ENCODE measurements at places on chromosomes 7 and 10.
A peak's percentile ranks its signal among the peaks of the same experiment; 100 is the strongest.

DNA sequence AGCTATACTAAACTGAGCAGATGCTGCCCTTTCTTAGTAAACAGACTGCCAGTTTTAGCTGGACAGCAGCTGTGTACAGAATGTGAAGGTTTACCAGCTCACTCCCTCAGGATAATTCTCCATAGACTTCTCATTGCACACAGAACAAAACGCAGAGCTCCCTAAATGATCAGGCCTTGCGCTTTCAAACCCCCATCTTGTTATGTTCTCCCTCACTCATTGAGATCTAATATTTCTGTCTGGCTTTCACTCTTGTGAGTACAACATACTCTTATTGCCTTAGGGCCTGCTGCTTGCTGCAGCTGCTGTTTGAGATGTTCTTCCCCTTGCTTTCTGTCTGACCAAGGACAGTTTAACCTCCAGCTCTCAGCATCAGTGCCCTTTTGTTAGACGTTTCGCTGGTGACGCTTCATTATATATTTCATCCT, 17.3 kb downstream of the VWDE start:
- H3K27ac ChIP-seq = no peak overlapping the region
- peaks cover 2% of the 10 kb centered on the region for H3K4me1 ChIP-seq
- H3K4me3 ChIP-seq = no peak overlapping the region

DNA sequence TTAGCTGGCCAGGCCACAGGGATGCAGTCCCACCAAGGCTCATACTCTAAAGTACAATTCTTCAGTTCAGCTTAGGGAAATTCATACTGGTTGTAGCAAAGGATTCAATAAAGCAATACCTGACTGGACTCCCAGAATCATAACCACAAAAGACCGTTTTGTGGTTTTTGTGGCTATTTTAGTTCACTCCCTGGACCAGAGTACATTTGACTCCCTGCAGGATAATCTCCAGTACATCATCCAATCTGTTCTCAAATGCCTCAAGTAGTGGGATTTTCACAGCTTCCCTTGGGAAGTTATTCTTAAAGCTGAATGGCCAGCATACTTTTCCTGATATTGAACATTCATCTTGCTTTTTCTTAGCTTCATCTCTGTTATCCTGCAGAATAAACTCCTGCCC, 29.3 kb upstream of the YAE1 start:
- no peak overlapping the region for H3K4me3 ChIP-seq
- no peak overlapping the region for H3K27ac ChIP-seq
- no peaks in the 10 kb centered on the region for H3K36me3 ChIP-seq

- peaks cover 9% of the 10 kb centered on the region for H3K4me1 ChIP-seq
- H3K36me3 ChIP-seq = no peaks in the 10 kb centered on the region
- no peak for DNase-seq
- no peak overlapping the region for H3K4me3 ChIP-seq
Measured at GRCh38 chr7:69678494-69679187, 80.4 kb downstream of the AUTS2 start.

DNA sequence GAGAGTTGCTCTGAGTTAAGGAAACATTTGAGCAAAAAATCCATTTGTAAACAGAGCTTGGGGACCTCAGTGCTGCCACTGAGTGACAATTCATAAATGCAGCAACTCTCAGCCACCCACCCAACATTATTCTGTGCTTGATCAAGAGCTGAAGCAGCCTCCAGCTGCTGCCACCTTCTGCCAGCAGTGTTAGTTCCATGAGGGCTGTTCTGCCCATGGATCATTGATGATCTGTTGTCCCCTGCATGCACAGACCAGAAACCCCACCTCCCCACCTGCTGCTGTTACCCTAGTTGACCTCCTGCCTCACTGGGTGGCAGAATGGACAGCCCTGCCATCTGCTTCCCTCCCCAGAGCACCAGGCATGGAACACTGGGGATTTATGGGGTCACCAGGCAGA, 305.4 kb downstream of the KCNMA1 start:
- no peak overlapping the region for H3K4me3 ChIP-seq
- no peaks in the 10 kb centered on the region for H3K27me3 ChIP-seq
- H3K27ac ChIP-seq = no peak overlapping the region
- no peak for DNase-seq
- H3K36me3 ChIP-seq = peaks cover 1% of the 10 kb centered on the region

- no peaks in the 10 kb centered on the region for H3K27me3 ChIP-seq
- H3K4me1 ChIP-seq = peaks cover 26% of the 10 kb centered on the region
- H3K4me3 ChIP-seq = no peak overlapping the region
- DNase-seq = no peak
- no peak overlapping the region for H3K27ac ChIP-seq
Measured at GRCh38 chr10:103980288-103980906, 13.5 kb downstream of the SLK start.

DNA sequence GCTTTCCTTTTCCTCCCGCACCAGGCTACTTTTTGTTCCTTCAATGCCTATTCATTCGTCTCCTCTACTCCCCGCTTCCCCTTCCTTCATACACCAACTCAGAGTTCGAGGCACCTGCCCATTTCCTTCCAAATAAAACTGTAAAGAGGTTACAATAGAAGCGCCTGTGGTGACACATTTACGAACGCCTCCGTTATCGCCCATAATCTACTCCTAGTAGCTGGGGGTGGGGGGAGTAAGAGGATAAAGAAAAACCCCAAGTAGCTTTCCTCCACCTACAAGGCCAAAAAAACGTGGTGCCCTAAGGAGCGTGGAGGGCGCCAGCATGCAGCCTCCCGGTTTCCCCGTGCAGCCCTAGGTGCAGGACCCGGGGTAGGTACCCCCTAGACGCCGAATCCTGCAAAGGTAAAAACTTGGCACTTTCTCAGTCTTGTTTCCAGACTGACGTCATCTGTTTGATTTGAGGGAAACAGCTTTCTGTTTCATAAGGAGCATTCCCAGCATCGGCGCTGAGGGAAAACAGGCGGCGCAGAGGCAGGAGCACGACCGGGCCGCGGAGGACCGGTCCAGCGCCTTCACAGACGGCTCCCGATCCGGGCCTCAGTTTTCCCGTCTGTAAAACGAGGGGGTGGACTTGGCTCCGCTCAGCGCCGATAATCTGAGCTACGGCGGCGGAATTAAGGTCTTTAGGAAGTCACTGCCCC, 922 bp downstream of the PPA1 start:
- H3K27ac ChIP-seq = peak overlapping the region; percentile 71
- no peaks in the 10 kb centered on the region for H3K27me3 ChIP-seq
- peaks cover 3% of the 10 kb centered on the region for H3K4me1 ChIP-seq
- no peaks in the 10 kb centered on the region for H3K36me3 ChIP-seq
- peak overlapping the region; percentile 95 for H3K4me3 ChIP-seq

DNA sequence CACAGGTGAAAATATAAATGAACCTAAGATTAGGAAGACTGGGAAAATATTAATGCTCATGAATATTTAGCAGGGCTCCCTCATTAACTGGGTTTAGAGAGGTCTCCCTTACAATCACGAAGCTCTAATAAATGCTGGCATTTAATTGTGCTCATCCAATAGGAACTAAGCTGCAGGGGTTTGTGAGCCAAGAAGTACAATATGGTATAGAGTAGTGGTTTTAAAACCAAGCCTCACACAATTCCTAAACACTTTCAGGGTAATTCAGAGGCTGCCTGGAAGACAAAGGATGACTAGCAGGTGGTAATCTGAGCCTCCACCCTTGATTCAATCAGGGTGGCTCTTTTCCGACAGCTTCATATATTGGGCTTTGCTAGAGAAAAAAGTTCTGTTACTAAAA, 103.3 kb downstream of the GPAM start:
- no peak overlapping the region for H3K4me3 ChIP-seq
- H3K27ac ChIP-seq = no peak overlapping the region
- H3K27me3 ChIP-seq = peaks cover 1% of the 10 kb centered on the region
- H3K36me3 ChIP-seq = no peaks in the 10 kb centered on the region
- no peaks in the 10 kb centered on the region for H3K4me1 ChIP-seq

DNA sequence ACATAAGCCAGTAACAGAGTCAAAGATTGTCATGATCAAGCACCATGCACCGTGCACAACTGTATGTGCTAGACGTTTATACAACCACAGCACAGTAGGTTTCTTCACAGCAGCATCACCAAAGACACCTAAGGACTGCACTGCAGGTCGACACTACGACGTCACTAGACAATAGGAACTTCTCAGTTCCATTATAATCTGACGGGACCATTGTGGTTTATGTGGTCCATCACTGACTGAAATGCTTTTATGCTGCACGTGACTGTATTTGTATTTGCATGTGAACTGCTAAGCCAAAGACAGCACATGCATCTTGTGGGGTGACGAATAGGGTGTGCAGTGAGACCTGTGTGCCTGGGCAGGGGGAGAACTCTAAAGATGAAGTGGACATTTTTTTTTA, 164.9 kb downstream of the PARD3 start:
- no peak for DNase-seq
- H3K27ac ChIP-seq = no peak overlapping the region
- H3K4me3 ChIP-seq = no peak overlapping the region
- no peaks in the 10 kb centered on the region for H3K4me1 ChIP-seq

GRCh38 chr7:23298141-23298881, 828 bp upstream of the MALSU1 start:
- H3K4me1 ChIP-seq = peaks cover 29% of the 10 kb centered on the region
- no peak for DNase-seq
- H3K27me3 ChIP-seq = peaks cover 1% of the 10 kb centered on the region

- no peaks in the 10 kb centered on the region for H3K36me3 ChIP-seq
- no peak overlapping the region for H3K27ac ChIP-seq
- H3K27me3 ChIP-seq = peaks cover 8% of the 10 kb centered on the region
- no peaks in the 10 kb centered on the region for H3K4me1 ChIP-seq
Measured at GRCh38 chr10:91597197-91597881, 35.5 kb downstream of the PPP1R3C start.

- peaks cover 3% of the 10 kb centered on the region for H3K27me3 ChIP-seq
- no peak for DNase-seq
- H3K4me3 ChIP-seq = no peak overlapping the region
- H3K36me3 ChIP-seq = no peaks in the 10 kb centered on the region
- no peak overlapping the region for H3K27ac ChIP-seq
- H3K4me1 ChIP-seq = peaks cover 3% of the 10 kb centered on the region
Measured at GRCh38 chr10:77245953-77246352, 391.7 kb downstream of the KCNMA1 start.

GRCh38 chr10:113005380-113005779, 55.3 kb downstream of the TCF7L2 start:
- DNase-seq = no peak
- peaks cover 9% of the 10 kb centered on the region for H3K27me3 ChIP-seq
- H3K27ac ChIP-seq = no peak overlapping the region
- H3K4me3 ChIP-seq = no peak overlapping the region

GRCh38 chr7:137209151-137209817, 134.2 kb downstream of the PTN start:
- no peaks in the 10 kb centered on the region for H3K27me3 ChIP-seq
- H3K4me1 ChIP-seq = no peaks in the 10 kb centered on the region
- no peak overlapping the region for H3K4me3 ChIP-seq
- H3K27ac ChIP-seq = no peak overlapping the region

GRCh38 chr10:129272866-129273650, 194.0 kb upstream of the MGMT start:
- DNase-seq = no peak
- no peak overlapping the region for H3K27ac ChIP-seq
- no peak overlapping the region for H3K4me3 ChIP-seq

GRCh38 chr7:107122486-107122911, 46.3 kb upstream of the HBP1 start:
- no peaks in the 10 kb centered on the region for H3K36me3 ChIP-seq
- no peak overlapping the region for H3K27ac ChIP-seq
- no peak for DNase-seq
- H3K4me1 ChIP-seq = peaks cover 13% of the 10 kb centered on the region

DNA sequence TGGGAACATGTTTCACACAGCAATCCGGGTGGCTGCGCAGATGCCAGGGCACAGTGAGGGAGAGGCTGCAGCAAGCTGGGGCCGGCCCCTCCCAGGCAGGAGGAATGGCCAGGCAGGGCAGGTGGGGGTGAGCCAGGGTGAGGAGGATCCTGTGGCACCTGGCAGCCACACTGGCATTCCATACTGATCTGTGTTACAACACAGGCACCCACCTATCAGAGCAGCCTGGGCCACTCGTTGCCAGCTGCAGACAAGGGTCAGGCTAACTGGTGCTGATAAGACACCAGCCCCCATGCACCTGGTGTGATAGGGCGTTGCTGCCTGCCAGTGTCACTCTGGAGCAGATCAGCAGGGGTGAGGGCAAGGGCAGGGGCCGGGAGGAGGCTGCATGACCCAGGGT, 16.6 kb upstream of the RET start:
- H3K36me3 ChIP-seq = no peaks in the 10 kb centered on the region
- no peak overlapping the region for H3K4me3 ChIP-seq
- H3K27ac ChIP-seq = no peak overlapping the region
- H3K27me3 ChIP-seq = peaks cover 18% of the 10 kb centered on the region
- H3K4me1 ChIP-seq = peaks cover 4% of the 10 kb centered on the region
- no peak for DNase-seq

DNA sequence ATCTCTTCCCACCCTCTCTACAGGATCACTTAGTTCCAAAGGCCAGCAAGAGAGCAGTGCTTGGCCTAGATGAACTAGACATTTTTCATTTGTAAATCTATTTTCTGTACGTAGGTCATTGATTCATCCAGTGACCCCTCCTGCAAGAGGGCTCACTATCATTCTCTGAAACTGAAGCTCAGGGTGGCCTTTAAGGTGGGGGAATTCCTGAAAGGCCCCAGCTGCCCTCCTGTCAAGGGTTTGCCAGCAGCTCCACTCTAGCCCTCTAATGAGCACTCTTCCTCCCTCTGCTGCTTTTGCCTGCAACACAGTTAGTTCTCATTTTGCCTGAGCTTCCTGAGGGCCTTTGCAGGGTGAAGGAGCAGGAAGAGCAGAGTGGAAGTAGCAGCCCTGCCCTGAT, 41.2 kb downstream of the LRRC18 start:
- H3K27ac ChIP-seq = no peak overlapping the region
- no peaks in the 10 kb centered on the region for H3K4me1 ChIP-seq
- H3K4me3 ChIP-seq = no peak overlapping the region
- H3K27me3 ChIP-seq = no peaks in the 10 kb centered on the region

- no peaks in the 10 kb centered on the region for H3K4me1 ChIP-seq
- no peaks in the 10 kb centered on the region for H3K36me3 ChIP-seq
- no peak for DNase-seq
- H3K27ac ChIP-seq = no peak overlapping the region
Measured at GRCh38 chr10:125093199-125093973, 67.0 kb downstream of the CTBP2 start.

GRCh38 chr7:69692611-69693010, 94.3 kb downstream of the AUTS2 start:
- H3K36me3 ChIP-seq = no peaks in the 10 kb centered on the region
- H3K4me3 ChIP-seq = no peak overlapping the region
- peaks cover 17% of the 10 kb centered on the region for H3K4me1 ChIP-seq
- DNase-seq = no peak
- H3K27me3 ChIP-seq = no peaks in the 10 kb centered on the region
- no peak overlapping the region for H3K27ac ChIP-seq

DNA sequence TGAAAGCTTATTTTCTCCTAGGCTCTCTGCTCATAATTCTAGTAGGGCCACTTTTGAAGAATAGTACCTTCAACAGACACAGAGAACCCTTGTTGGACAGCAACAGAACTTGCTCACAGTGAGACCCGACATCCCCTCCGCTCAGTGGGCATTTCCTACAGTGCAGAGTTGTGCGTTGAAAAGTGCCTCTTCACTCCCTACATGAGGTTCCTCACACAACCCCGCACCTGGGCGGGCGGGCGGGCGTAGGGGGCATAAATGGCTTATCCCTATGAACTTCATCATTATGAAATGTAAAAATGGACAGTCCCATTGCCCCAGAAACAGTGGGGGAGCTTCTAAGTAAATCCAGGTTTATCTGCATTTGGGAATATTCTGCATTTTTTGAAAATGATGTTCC, 174.9 kb downstream of the MGMT start:
- no peaks in the 10 kb centered on the region for H3K27me3 ChIP-seq
- H3K36me3 ChIP-seq = peaks cover 7% of the 10 kb centered on the region
- no peak overlapping the region for H3K4me3 ChIP-seq
- H3K27ac ChIP-seq = no peak overlapping the region
- DNase-seq = no peak
